ENCODE measurements at places on chromosomes 5 and 9.

DNA sequence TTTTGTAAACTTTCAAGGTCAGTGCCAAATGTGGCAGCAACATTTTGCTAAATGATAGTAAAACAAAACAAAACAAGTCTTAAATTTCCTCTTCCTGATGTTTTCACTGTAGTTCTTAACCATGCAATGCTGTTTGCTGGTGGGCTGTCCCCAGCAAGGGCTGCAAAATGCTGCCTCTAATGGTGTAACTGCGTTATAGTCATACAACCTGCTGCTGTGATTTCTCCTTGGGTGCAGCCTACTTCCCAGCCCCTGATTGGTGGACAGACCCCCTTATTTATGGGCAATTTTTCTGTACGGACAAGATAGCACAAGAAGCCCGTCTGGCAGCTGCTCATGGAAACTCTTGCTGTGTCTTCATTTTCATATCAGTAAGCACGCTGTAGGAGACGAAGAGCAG lies 26.6 kb upstream of the PIP5K1B start:
- DNase-seq, result no peak

GRCh38 chr5:23977365-23977764 lies 470.0 kb downstream of the PRDM9 start:
- DNase-seq, result no peak

- no peak for DNase-seq
Observed at GRCh38 chr5:143314659-143315058, 88.8 kb downstream of the NR3C1 start.

- DNase-seq, result no peak
Observed at GRCh38 chr5:4643960-4644359, 496.2 kb upstream of the ADAMTS16 start.

DNA sequence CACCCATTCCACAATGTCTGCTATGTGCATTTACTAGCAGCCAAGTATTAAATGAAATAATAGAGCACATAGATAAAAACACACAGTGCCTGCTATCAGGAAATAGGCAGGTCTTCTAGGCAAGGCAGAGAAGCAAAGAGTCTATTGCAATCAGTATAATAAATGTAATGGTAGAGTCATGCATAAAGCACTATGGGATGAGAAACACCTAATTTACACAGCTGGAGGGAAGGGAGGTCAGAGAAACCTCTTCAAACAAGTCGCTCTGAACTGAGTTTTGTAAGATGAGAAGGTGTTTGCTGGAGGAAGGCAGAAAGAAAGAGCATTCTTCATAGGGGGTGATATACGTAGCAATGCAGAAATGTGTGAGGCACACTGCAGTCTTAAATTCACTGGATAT lies 341.0 kb upstream of the DMAC1 start:
- DNase-seq, result peak; percentile 76

- DNase-seq, result peak; percentile 71
Observed at GRCh38 chr5:14143841-14144585, 871 bp downstream of the TRIO start.

DNA sequence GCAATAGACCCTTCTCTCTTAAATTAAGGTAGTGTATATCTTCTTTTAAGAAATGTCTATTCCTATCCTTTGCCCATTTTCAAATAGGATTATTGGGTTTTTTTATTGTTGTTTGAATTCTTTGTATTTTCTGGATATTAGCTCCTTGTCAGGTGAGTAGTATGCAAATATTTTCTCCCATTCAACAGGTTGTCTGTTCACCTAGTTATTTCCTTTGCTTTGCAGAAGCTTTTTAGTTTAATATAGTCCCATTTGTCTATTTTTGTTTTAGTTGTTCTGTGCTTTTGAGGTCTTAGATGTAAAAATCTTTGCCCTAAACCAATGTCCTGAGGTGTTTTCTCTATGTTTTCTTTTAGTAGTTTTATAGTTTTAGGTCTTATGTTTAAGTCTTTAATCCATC lies 104.7 kb downstream of the CWC27 start:
- DNase-seq, result no peak

DNA sequence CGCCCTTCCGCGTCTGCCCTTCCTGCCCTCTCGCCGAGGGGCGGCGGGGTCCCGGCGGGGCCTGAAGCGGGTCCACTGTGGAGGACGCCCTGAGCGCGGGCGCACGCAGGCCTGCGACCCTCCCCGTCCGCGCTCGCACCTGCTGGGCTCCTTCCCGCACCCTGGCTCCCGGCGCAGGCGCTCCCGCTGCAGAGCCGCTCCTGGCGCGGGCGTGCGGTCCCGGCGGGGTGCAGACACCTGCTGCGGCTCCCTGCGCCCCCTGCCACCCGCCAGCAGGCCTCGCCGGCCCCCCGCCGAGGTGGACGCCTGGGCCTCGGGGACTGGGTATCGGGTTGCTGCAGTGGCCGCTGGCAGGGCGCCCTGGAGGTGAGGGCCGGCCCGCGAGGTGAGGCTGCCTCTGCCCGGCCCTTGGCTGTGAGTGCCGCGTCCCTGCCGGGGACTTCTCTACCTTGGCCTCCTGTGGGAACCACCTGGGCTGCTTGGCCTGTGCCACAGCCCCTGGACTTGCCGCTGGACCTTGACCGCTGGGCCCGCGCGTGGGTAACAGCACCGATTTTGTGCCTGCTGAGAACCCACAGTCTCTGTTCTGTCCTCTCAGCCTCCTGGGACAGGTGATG lies 627 bp downstream of the ARRDC1 start:
- DNase-seq, result no peak

DNA sequence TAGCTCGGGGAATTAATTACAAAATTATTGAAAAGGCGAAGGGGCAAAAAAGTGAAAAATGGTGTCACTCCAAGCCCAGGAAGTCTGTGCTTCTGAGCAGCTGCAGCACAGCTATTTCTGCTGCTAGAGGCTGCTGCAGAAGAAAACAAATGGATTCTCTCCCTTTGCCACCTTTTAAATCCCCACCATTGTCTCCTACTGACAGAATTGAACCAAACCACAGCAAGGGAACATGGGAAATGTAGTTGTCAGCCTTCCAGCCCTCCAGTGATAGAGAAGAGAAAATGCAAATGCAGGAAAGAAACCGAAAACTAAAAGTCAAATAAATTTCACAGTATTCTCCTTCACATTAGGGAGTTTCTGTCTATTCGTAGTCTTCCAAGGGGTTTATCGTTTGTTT lies 33.4 kb upstream of the CDC42SE2 start:
- peak; percentile 2 for DNase-seq

GRCh38 chr5:80990971-80991370 lies 30.8 kb downstream of the RASGRF2 start:
- no peak for DNase-seq

- no peak for DNase-seq
Observed at GRCh38 chr5:72659726-72660125, 152.5 kb upstream of the ZNF366 start.

GRCh38 chr9:86093788-86094555 lies 5.4 kb downstream of the GOLM1 start:
- DNase-seq, result peak; percentile 45

- DNase-seq, result no peak
Observed at GRCh38 chr9:34171753-34172535, 6.9 kb upstream of the UBAP1 start.

DNA sequence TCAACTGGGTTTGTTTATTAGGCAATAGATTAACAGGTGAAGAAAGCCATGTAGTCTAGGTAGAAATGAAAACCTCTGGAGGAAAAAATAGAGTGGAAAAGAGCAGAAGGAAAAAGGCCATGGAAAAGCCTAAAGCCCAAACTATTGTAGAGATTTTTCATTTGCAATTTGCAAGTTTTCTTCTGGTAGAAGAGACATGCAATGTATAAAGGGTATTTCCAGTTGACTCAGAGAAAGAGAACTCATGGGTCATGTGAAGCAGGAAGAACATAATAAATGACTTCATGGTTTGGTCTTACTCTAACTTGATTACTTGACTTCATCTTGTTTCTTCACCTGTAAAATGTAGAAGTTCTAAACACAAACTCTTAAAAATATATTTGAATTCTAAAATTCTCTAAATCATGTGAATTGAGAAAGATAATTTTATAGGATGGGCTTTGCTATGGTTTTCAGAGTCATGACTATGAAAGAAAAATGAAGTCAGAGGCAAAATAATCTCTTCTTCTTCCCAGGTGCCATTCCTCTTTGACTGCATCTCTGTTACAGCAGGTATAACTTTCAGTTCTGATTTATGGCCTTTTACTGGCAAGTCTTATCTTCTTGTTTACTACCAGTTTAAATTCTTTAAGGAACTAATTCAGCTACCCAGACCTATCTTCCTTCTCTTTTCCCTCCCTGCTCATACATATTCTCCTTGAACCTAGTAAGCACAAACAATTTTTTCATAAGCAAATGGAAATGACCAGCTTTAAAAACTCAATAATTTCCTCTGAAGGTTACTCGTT lies 47.7 kb upstream of the TMC1 start:
- DNase-seq, result no peak

DNA sequence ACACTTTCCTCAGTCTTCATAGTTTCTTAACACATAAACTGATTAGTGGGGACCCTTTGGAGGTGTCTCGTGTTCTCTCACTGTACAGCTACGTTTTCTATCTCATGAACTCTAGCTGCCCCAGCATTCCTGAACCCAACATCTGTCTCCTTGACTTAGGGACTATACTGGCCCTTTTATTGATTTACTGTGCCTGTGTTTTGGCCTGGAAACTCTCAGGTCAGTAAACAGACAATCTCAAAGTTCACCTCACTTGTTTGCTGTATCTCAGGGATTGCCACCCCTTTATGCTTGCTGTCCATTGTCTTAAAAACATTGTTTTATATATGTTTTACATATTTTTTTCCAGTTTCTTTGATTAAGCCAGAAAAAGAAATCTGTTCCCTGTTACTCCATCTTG lies 222.8 kb downstream of the FAM170A start:
- DNase-seq, result no peak

DNA sequence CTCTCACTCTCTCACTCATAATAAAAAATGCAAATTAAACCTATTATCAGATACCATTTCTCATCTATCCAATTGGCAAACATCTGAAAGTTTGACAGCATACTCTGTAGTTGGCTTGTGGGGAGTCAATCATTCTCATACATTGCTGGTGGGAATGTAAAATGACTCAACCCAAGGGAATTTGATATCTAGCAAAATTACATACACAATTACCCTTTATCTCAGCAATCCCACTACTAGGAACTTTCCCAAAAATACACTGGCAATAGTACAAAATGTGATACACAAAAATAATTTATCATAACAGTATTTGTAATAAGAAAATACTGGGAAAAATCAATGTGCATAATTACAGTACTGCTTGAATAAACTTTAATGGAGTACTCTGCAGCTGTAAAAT lies 731.3 kb downstream of the DTWD2 start:
- DNase-seq, result no peak

DNA sequence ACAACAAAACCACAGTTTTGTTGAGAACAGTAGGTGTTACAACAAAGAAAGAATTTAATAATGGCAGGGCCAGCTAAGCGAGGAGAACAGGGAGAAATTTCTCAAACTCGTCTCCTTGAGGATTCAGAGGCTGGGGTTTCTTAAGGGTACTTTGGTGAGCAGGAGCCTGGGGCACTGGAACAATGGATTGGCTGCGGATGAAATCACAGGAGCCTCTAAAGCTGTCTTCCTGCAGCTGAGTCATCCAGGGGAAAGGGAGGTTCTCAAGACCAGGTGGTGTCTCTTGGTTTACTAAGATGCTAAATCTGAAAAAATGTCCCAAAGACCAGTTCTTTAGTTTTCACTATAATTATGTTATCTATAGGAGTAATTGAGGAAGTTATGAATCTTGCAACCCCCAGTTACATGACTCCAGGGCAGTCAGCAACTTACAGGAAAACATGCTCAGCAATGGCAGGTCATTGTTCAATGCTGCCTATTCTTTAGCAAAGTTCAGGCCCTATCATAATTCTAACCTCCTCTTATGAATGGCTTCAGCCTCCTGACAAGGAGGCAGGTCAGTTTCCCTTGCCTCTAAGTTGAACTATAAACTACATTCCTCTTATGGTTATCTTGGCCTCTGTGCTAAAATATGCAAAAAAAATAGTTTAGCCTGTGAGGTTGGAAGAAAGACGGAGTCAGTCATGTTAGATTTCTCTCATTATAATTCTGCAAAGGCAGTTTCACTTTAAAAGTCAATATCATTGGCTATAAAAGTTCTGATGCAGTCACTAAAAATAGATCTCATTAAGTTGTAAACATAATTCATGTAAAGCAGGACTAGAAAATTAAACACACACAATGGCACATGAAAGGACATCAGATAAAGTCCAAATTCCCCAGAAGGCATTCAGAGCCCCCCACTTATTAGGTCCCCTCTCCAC lies 63.3 kb upstream of the CKS2 start:
- DNase-seq, result no peak
